Body of pancreas (tissue), 4 donors: ENCODE measurements at places on chromosomes 5 and 9.
A peak's percentile ranks its signal among the peaks of the same experiment; 100 is the strongest.

DNA sequence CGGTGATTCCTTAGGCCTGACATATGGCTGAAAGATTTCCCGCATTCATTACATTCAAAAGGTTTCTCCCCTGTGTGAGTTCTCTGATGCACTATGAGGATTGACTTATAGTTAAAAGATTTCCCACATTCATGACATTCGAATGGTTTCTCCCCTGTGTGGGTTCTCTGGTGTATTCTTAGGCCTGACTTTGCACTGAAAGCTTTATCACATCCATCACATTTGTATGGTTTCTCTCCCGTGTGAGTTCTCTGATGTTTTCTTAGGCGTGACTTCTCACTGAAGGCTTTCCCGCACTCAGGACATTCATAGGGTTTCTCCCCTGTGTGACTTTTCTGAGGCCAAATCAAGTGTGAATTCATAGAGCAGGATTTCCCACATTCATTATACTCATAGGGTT is 35.8 kb downstream of the ZNF782 start:
- DNase-seq = no peak

- no peak for DNase-seq
Observed at GRCh38 chr9:38277601-38278200, 114.8 kb upstream of the ALDH1B1 start.

DNA sequence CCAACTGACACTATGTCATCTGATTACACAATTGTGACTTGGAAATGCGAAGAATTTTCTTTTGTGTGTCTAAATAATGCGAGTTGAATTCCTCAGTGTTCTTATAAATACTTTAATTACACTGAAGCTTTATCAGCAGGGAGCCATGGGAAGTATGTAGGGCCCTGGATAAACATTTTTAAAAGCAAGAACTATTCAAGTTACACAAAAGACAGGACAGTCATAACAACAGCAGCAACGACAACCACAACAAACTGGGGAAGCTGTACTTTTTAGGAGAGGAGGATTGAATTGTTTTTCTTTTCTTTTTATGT is 250.3 kb upstream of the ZNF608 start:
- DNase-seq = no peak

- no peak for DNase-seq
Observed at GRCh38 chr5:43691275-43691674, 88.3 kb downstream of the NNT start.

- no peak for DNase-seq
Observed at GRCh38 chr9:15401266-15401665, 21.4 kb upstream of the SNAPC3 start.

DNA sequence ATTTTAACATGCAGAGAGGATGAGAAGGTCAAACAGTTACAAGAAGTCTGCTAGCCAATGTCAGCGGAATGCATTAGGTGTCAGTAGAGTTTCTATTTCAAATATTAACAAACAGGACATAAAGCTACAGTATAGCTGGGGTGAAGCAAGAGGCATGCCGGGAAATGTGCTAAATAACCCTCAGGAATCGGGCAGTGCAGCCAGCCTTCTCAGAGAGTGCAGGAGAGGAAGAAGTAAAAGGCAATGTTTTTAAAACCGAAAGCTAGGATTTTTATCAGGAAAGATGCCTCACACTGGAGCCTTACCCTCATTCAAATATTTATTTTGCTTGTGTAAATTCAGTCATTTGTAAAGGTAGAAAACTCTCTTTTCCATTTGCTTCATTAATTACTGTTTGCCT is 59.1 kb upstream of the SH3GL2 start:
- DNase-seq = no peak

- no peak for DNase-seq
Observed at GRCh38 chr9:131698618-131698985, 41.3 kb downstream of the RAPGEF1 start.

- no peak for DNase-seq
Observed at GRCh38 chr5:128224336-128224735, 140.8 kb downstream of the SLC12A2 start.

GRCh38 chr9:75265525-75265972 is 177.2 kb downstream of the OSTF1 start:
- peak; percentile 50 for DNase-seq

GRCh38 chr9:119453980-119454379 is 84.7 kb upstream of the BRINP1 start:
- DNase-seq = no peak

GRCh38 chr5:60961685-60962084 is 16.7 kb downstream of the NDUFAF2 start:
- DNase-seq = no peak

GRCh38 chr9:17622141-17622540 is 43.3 kb downstream of the SH3GL2 start:
- DNase-seq = no peak

DNA sequence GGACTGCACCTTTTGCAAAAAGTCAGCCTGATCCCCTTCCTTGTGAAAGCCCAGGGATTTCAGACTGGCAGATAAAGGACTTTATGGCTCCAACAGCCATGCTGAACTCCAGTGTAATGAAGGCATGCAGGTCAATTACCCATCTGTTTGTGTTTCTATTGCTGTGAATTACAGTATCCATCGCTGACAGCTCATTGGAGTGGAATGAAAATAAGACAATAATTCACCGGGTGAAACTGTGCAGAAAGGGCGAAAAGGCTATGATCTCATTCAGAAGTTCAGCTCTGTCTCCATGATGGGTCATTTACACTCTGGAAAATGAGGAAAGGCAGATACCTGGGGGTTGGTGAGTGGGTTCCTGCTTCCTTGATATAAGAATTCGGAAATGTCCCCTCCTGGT is 148.0 kb downstream of the BRINP1 start:
- DNase-seq = no peak

DNA sequence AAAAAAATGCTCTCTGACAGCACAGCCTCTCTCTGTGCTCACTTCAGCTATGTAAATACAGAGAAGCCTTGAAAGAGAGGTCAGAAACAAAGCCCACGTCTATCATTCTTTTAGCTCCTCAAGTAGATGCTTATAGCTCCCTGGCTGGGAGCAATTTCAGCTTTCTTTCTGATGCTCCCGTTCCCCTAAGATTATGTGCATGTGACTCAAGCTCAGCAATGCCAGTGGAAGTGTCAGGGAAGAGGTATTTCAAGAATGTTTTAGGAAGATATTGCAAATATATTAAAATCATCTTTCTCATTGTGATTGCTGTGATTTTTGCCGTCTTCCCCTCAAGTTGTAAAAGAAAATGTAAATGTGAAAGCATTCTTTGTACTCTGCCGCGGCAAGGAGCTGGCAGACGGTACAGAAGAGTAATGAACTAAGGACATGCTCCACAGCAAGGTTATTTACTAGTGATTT is 1353.7 kb upstream of the ACO1 start:
- no peak for DNase-seq

GRCh38 chr5:154708846-154709245 is 46.3 kb upstream of the LARP1 start:
- DNase-seq = no peak
